ENCODE measurements at places on chromosomes 5 and 9. TPM values are rescaled to one million over a fixed set of nuclear protein-coding genes. Genes with fewer than 3 reads are reported as not detected.

The C5orf58 gene
- total RNA-seq, result not detected

The CDKN2AIPNL gene
- total RNA-seq, result 58.0 TPM

The FCN1 gene
- not detected for total RNA-seq

The SHROOM1 gene
- total RNA-seq, result 12.9 TPM

The EPB41L4A gene
- 0.17 TPM for total RNA-seq

The NOXA1 gene
- 0.17 TPM for total RNA-seq

The HTR4 gene
- total RNA-seq, result not detected

The CCDC183 gene
- total RNA-seq, result not detected

The SPINK4 gene
- not detected for total RNA-seq

The SPRY4 gene
- 8.9 TPM for total RNA-seq

The PAEP gene
- not detected for total RNA-seq

The DMRT3 gene
- not detected for total RNA-seq

The SPAG8 gene
- total RNA-seq, result 2.4 TPM

The EQTN gene
- total RNA-seq, result not detected

The AFAP1L1 gene
- total RNA-seq, result 11.8 TPM
